MCF 10A (cell line): ENCODE measurements at places on chromosomes 6 and 20.

- no peak overlapping the region for H3K4me3 ChIP-seq
- no peak overlapping the region for H3K27ac ChIP-seq
- peak; percentile 79 for DNase-seq
Observed at GRCh38 chr6:161257793-161258457, 15.9 kb downstream of the AGPAT4 start.

- peaks cover 30% of the 10 kb centered on the region for H3K4me1 ChIP-seq
- no peaks in the 10 kb centered on the region for H3K27me3 ChIP-seq
- H3K36me3 ChIP-seq = no peaks in the 10 kb centered on the region
- DNase-seq = peak; percentile 59
- H3K4me3 ChIP-seq = peak overlapping the region; percentile 51
Observed at GRCh38 chr6:10146715-10147451, 268.0 kb downstream of the TFAP2A start.

DNA sequence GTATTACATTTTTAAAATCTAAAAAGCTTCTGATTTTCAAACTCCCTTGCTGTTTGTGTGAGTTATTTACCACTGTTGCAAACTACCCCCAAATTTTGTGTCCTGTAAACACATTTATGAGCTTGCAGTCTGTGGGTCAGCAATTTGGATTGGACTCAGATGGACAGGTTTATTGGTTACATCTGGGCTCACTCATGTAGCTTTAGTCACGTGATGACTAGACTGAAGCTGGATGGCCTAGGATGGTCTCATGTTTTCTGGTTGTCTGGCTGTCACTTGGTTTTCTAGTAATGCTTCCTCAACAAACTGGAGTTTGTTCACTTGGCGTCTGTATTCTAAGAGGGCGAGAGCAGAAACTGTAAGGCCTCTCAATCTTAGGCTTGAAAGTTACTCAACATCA is 12.2 kb upstream of the C6orf58 start:
- peaks cover 5% of the 10 kb centered on the region for H3K4me1 ChIP-seq
- H3K27ac ChIP-seq = no peak overlapping the region
- H3K27me3 ChIP-seq = no peaks in the 10 kb centered on the region
- DNase-seq = no peak
- no peak overlapping the region for H3K4me3 ChIP-seq
- H3K36me3 ChIP-seq = no peaks in the 10 kb centered on the region

- no peak for DNase-seq
- H3K27ac ChIP-seq = no peak overlapping the region
- no peak overlapping the region for H3K4me3 ChIP-seq
- no peaks in the 10 kb centered on the region for H3K27me3 ChIP-seq
- no peaks in the 10 kb centered on the region for H3K36me3 ChIP-seq
Observed at GRCh38 chr6:2914318-2914660, 11.2 kb upstream of the SERPINB9 start.

GRCh38 chr6:14455427-14455826 is 337.9 kb downstream of the CD83 start:
- H3K4me1 ChIP-seq = peaks cover 17% of the 10 kb centered on the region
- H3K27me3 ChIP-seq = no peaks in the 10 kb centered on the region
- no peak overlapping the region for H3K4me3 ChIP-seq
- no peak overlapping the region for H3K27ac ChIP-seq
- DNase-seq = no peak
- no peaks in the 10 kb centered on the region for H3K36me3 ChIP-seq

DNA sequence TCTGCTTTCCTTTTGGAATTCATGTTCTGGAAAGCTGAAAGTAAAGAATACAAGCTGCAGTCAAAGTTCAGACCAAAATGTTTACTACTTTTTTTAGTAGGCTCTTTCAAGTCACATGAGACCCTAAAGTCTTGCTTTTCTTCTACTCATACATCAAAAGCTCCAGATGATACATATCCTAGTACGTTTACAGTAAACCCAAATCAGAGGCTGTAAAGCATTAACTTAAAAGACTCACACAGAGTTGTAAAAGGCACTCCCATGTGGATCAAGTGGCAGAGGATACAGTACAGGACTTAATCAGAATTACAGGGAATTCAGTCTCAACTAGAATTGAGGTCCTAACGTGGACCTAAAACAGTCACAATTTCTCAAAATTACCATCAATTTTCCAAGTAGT is 40.7 kb downstream of the STK38 start:
- no peak overlapping the region for H3K4me3 ChIP-seq
- H3K36me3 ChIP-seq = peaks cover 53% of the 10 kb centered on the region
- H3K4me1 ChIP-seq = no peaks in the 10 kb centered on the region
- H3K27ac ChIP-seq = no peak overlapping the region
- DNase-seq = no peak

DNA sequence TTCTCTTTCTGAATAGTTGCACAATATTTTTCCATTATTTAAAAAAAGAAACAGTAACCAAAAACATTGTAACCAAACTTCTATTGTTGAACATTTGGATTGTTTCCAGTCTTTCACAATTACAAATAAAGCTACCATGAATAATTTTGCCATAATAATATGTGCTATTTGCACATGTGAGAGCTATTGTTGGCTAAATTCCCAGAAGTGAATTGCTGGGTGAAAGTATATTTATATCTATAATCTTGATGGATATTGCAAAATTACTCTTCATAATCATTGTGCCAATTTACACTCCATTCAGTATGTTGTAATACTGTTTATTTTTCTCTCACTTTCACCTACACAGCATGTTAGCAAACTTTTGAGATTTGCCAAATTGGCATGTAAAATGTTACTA is 36.6 kb upstream of the SLC22A16 start:
- H3K27me3 ChIP-seq = no peaks in the 10 kb centered on the region
- H3K4me1 ChIP-seq = peaks cover 27% of the 10 kb centered on the region
- no peak overlapping the region for H3K4me3 ChIP-seq
- no peak overlapping the region for H3K27ac ChIP-seq
- H3K36me3 ChIP-seq = no peaks in the 10 kb centered on the region

DNA sequence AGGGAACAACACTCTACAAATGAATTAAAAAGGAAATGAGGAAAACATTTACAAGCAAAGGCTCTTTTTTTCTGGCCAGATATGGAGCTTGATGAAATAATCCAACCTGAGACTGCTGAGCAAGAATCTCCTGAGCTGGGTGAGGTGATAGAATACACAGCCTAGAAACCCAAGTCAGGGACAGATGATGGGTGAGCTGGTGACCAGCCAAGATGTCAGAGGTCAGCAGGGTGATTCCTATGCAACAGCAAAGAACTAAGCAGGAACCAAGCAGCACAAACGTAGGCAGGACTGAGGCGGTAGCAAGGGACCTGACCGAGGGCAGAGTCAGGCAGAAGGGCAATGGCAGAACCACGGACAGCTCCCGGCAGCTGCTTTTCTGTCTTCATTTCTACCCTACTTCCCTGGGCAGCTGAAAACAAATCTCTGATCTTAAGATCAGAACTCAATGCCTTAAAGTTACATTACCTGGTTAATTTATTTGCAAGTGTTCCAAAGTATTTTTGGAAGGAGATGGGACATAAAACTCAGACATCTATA is 75.1 kb downstream of the CDC40 start:
- H3K27me3 ChIP-seq = no peaks in the 10 kb centered on the region
- H3K4me1 ChIP-seq = no peaks in the 10 kb centered on the region
- peak; percentile 30 for DNase-seq
- H3K27ac ChIP-seq = no peak overlapping the region
- H3K36me3 ChIP-seq = no peaks in the 10 kb centered on the region
- H3K4me3 ChIP-seq = no peak overlapping the region

DNA sequence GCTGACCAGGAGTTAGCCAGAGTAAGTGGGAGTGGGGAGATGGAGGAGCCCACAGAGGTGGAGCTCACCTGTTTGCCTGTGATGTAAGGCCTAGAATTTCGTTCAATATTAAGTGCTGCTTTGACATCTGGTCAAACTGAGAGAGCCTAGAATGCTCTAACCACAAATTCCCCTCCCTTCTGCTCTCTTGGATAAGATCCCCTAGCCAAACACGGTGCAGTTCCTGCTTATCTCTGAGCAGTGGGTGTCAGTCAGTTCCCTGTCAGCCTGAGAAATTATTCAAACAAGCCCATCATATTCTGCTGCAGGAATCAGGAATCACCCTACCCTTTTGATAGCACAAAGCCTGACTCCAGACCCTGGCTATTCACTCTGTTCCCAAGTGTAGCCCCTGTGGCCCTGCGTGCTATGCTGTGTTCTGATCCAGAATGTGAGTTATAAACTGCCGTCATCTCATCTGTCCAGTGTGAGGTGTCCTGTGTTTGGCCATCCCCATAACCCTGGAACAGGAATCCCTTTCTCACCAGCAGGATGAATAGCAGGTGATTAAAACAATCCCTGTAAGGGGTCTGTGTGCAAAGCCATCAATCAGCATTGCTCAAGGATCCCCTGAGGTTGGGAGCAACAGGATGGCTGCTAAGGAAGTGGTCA is 31.8 kb upstream of the ZNF133 start:
- DNase-seq = no peak
- H3K4me1 ChIP-seq = peaks cover 28% of the 10 kb centered on the region
- H3K36me3 ChIP-seq = no peaks in the 10 kb centered on the region
- H3K4me3 ChIP-seq = no peak overlapping the region

DNA sequence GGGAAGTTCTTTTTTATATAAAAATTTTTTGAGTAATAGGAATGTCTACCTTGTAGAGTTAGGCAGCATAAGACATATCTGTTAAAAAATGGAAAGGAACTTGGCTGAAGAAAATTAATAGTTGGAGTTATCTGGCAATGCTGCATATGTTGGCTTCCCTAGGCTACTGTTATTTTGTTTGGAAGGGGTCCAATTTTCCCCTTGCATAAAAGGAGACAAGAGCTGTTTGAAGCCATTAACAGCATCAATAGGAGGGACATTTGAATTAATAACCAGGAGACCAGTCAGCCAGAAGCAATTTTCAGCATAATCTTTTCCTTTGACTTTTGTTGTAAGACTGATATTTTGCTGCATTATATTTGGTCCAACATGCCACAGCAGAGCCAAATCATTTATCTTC is 80.9 kb upstream of the TAB2 start:
- DNase-seq = peak; percentile 63
- H3K4me1 ChIP-seq = peaks cover 38% of the 10 kb centered on the region
- no peak overlapping the region for H3K4me3 ChIP-seq
- no peak overlapping the region for H3K27ac ChIP-seq

GRCh38 chr6:107670792-107671199 is 153.3 kb downstream of the SCML4 start:
- peaks cover 5% of the 10 kb centered on the region for H3K4me1 ChIP-seq
- H3K36me3 ChIP-seq = no peaks in the 10 kb centered on the region
- no peak overlapping the region for H3K27ac ChIP-seq
- no peak overlapping the region for H3K4me3 ChIP-seq
- DNase-seq = no peak
- H3K27me3 ChIP-seq = peaks cover 11% of the 10 kb centered on the region

- H3K4me1 ChIP-seq = peaks cover 16% of the 10 kb centered on the region
- H3K36me3 ChIP-seq = no peaks in the 10 kb centered on the region
- no peak overlapping the region for H3K27ac ChIP-seq
- no peak overlapping the region for H3K4me3 ChIP-seq
- no peaks in the 10 kb centered on the region for H3K27me3 ChIP-seq
Observed at GRCh38 chr6:156618600-156619205, 158.5 kb upstream of the ARID1B start.

GRCh38 chr20:47493963-47494293 is 7.8 kb upstream of the NCOA3 start:
- H3K4me1 ChIP-seq = peaks cover 13% of the 10 kb centered on the region
- no peak for DNase-seq
- H3K27me3 ChIP-seq = no peaks in the 10 kb centered on the region
- peak overlapping the region; percentile 27 for H3K27ac ChIP-seq
- peak overlapping the region; percentile 44 for H3K4me3 ChIP-seq

DNA sequence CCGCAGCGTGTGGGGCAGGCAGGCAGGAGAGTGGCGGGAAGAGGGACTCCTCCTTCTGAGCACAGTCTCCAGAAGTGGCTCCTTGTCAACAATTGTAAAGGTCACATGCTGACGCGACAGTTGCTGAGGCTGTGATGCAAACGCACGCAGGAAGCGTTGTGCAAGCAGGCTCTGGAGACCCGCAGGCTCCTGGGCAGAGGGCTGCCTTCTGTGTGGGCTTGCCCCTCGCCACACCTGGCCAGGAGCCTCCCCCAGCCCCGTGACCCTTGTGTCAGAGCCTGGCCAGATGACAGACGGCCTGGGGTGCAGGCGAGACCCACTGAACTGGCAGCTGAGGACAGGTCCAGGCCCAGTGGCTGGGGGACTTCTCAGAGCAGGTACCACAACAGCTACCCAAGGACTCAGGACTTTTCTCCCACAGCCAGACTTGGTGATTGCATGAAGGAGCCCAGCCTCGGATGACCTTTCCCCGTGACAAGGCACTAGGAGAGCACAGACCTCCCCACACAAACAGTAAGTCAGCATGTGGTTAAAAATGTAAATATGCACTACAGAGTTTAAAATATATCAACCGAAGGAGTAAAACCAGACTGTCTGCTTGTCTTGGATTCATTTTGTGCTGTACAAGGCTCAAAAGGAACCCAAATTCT is 222.1 kb upstream of the RREB1 start:
- H3K4me1 ChIP-seq = peaks cover 11% of the 10 kb centered on the region
- DNase-seq = peak; percentile 26
- H3K4me3 ChIP-seq = no peak overlapping the region

DNA sequence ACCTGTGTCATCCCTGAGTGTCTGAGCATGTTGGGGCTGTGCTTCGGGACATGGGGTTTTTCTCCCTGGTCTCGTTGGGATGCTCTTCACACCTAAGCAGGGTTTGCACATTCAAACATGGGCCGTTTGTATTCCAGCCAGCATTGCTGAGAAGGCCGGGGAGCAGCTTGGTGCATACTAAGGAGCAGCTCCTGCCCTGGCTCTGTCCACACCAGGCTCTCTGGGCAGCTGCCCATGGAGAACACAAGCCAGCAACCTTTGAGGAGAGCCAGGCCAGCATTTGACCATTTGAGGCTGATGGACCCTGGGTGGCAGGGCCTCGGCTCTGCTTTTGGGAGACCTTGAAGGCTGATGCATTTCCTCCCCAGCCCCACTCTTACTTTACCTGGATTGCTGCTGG is 92.1 kb downstream of the PHACTR3 start:
- no peaks in the 10 kb centered on the region for H3K4me1 ChIP-seq
- H3K36me3 ChIP-seq = no peaks in the 10 kb centered on the region
- H3K27ac ChIP-seq = no peak overlapping the region
- H3K4me3 ChIP-seq = no peak overlapping the region

GRCh38 chr6:137827977-137828810 is 38.9 kb upstream of the TNFAIP3 start:
- H3K27ac ChIP-seq = peak overlapping the region; percentile 90
- H3K4me3 ChIP-seq = peak overlapping the region; percentile 7
- H3K27me3 ChIP-seq = no peaks in the 10 kb centered on the region
- no peak for DNase-seq

DNA sequence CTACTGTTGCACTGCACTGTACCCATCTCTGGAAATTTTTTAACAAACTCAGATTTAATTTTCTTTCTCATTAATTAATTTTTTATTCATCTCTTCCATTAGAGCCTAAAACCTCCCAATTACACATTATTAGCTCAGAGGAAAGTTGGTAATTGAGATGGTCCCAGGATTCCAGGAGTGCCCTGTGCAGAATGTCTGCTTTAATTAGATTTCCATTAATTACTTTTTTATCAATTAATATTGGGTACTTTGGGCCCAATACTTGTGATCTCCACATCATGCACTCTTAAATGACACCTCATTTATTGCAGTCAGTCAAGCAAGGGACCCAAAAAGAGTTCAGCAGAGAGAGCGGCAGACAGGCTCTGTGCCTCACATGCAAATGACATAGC is 232.0 kb downstream of the PTPRT start:
- H3K27me3 ChIP-seq = no peaks in the 10 kb centered on the region
- H3K4me1 ChIP-seq = no peaks in the 10 kb centered on the region
